ENCODE measurements at places on chromosomes 4 and X. TPM values are rescaled to one million over a fixed set of nuclear protein-coding genes. Genes with fewer than 3 reads are reported as not detected.

- no peak for DNase-seq
These were observed 37.6 kb downstream of the AMOT start for GRCh38 chrX:112803060-112803459.

The GPR34 gene
- not detected for total RNA-seq

- DNase-seq: no peak
These were observed 99.2 kb downstream of the GPR174 start for GRCh38 chrX:79243691-79244090.

DNA sequence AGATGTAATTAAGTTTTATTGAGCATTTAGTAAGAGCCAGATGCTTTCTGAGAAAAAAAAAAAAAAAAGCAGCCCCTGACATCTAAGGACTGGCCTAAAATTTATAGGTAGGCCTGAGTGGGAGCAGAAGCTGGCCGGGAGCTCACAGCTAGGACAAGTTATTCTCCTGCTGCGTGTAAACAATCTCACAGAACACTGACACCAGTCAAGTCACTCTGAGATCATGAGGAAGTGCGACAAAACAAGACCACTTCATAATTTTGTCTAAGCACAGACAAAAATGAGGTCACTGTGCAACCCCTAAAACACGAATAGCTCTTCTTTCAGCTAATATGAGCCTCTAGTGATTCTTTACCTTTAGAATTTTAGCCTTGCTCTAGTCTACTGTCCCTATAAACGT lies 15.3 kb upstream of the NSUN7 start:
- no peak for DNase-seq

DNA sequence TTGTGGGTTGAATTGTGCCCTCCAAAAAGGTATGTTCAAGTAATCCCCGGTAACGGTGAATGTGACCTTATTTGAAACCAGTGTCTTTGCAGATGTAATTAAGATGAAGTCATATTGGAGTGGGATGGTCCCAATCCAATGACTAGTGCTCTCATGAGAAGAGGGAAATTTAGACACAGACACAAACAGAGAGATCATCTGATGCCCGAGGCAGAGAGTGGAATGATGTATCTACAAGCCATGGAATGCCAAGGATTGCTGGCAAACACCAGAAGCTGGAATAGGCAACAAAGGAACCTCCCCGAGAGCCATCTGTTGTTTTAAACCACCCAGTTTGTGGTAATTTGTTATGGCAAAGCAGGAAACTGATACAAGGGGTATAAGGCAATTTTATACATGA lies 35.1 kb downstream of the RPS6KA3 start:
- DNase-seq: no peak

DNA sequence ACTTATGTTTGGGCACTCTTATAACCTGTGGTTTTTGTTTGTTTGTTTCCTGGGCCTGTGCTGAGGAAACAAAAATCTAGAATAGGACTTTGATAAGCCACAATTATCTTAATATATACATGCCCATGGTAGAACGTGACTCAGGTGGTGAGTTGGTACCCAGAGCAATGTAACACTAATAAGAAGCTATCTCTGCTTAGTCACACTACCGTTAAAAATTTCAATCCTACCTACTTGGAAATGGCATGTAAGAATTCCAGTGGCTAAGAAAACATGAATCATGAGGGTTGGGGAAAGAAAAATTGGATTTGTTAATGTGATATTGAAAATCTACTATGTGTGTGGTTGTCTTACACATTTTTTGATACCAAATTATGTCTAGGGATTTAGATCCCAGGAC lies 30.5 kb upstream of the ADGRG2 start:
- no peak for DNase-seq
